ENCODE measurements at places on chromosomes 6 and 20.
A peak's percentile ranks its signal among the peaks of the same experiment; 100 is the strongest.

- DNase-seq = no peak
Measured at GRCh38 chr6:111952274-111952673, 79.0 kb upstream of the FYN start.

DNA sequence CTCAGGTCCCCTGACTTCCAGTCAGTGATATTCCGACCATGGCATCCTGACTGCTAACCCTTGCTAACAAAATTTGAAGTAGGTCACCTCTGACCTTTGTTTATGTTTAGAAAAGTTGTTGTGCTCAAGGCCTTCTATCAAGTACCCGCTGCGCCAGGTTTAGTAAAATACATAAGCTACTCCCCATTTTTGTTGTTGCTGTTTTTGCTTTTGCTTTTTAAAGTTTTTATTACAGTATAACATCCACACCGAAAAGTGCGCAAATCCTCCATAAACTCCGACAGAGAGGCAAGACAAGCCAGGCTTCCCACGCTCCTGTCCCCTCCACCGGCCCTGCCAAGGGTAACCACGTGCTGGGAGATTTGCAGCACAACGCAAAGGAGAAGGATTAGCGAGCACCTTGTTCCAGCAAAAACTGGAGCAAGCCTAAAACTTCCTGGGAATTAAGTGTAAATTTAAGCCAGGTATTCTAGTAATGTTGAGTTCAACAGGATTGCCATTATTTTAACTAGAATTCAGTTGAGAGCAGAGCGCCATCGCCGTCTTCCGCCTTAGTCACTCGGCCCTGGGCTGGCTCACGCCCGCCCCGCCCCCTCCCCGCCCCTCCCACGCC is 17.8 kb upstream of the HMGN4 start:
- DNase-seq = peak; percentile 28

- DNase-seq = no peak
Measured at GRCh38 chr6:77371748-77372147, 91.5 kb downstream of the HTR1B start.

DNA sequence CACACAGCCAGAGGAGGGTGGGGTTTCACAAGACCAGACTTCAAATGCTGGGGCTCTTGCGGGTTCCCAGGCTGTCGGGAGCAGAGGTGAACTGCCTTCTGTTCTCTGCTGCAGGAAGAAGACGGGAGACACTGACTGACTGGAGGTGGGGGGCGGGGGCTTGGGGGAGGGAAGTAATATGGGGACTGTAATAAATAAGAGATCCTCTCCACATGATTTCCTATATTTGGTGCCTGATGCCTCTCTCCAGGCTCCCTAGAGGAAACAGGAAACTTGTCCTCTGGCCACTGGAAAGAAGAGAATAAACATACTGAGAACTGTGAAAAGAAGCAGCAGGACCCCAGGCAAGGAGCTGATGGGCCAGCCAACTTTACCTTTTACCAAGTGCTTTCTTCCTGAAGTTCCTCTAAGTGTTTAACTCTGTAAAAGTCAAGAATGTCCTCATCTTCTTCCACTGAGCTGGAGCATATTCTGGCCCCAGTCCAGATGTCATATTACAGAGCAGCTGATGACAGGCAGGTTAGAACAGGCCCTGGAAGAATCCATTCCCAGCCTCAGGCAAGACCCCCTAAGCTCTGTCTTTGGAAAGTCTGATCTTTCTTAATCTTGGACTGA is 33.2 kb upstream of the ADGRF5 start:
- DNase-seq = no peak

GRCh38 chr6:147204843-147205311 is 660 bp downstream of the STXBP5 start:
- DNase-seq = no peak

DNA sequence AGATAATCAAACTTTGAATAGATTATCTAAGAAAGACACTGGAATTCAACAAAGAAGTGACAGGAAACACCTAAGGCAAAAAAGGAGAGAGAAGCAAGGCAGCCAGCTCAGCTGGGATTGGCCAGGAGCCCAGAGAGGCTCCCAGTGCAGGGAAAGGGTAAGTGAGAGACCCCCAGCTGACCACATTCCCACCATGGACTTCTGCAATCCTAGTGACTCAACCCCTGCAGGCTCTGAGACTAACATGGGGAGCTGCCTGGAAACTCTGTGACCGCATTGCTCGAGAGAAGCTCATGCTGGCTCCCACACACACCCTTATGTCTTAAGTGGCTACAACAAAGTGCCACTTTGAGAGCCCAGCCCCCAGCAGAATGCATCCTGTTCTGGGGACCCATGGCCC is 215.1 kb downstream of the PACRG start:
- no peak for DNase-seq

GRCh38 chr20:11120431-11120830 is 446.6 kb upstream of the JAG1 start:
- DNase-seq = no peak

DNA sequence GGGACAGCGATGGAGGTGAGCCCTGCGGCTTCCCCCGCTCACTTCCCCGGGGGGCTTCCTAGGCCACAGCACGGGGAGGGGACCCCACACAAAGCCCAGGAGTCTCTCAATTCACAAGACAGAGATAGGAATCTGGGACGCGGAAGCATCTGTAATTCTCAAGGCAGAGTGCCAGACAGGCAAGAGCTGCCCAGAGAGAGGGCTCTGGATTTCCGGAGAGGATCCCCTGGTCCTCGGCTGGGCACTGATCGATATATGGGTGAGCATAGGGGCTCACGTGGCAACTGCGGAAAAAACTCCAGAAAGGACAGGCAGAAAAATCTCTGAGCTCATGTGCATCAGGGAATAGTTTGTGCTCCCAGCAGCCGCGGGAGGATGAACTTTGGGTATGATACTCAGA is 296.2 kb downstream of the NRN1 start:
- no peak for DNase-seq

DNA sequence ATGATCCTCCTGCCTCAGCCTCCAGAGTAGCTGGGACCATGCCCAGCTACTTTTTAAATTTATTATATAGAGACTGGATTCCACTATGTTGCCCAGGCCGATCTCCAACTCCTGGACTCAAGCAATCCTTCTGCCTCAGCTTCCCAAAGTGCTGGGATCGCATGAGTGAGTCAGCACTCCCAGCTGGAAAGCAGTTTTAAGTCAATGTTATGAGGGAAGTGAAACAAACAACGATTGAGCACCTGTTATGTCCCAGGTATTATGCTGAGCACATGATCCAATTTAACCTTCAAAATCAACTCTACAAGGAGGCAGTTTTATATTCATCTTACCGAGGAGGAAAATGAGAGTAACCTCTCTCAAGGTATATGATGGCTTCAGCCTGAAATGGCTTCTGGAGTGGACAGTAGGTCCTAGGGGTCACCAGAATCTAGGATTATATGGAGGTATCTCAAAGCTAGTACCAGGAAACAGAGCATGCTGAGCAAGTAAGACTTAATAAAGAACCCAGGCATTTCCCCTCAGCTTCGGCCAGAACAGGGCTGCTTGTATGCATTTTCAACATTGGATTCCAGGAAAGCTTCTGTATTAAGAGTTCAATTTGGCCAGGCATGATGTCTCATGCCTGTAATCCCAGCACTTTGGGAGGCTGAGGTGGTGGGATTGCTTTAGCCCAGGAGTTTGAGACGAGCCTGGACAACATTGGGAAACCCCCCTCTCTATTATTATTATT is 55.0 kb downstream of the EDN1 start:
- DNase-seq = no peak

- DNase-seq = no peak
Measured at GRCh38 chr6:44787254-44787834, 399.8 kb downstream of the CDC5L start.

DNA sequence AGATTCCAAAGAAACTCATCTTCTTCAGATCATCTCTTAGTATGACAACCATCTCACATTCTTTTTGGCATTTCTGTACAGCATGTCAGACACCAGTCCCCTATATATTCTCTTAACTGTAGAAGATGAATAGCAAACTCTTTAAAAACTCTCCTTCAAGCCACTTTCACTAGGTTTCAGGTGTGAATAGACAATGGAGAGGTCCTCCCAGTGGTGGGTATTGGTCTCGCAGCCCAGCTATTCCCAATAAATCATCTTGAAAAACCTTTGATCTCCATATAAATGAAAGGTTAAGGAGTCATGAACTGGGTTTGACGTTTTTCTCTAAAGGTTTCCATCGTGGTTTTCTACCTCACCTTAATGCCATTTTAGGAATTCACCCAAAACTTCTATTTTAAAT is 180.0 kb downstream of the GJA1 start:
- DNase-seq = no peak

- no peak for DNase-seq
Measured at GRCh38 chr6:121697921-121698320, 262.5 kb downstream of the GJA1 start.

DNA sequence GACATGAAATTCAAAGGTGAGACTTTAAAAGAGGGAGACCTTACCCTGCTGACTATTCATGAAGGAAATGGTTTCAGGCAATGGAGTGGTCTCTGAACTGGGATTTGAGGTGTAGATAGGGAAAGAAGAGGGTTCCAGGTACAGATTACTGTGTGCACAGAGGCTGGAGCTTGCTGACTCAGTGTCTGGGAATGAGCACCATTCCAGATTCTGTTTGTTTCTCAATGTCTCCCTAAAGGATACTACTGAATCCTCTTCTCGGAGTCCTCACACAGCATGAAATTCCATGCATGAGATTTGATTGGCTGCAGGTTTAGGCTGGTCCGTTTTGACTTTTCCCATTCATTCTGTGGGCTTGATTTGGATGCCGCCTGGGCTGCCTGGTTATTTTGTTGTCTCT is 49.0 kb downstream of the PPP1R14C start:
- DNase-seq = no peak

DNA sequence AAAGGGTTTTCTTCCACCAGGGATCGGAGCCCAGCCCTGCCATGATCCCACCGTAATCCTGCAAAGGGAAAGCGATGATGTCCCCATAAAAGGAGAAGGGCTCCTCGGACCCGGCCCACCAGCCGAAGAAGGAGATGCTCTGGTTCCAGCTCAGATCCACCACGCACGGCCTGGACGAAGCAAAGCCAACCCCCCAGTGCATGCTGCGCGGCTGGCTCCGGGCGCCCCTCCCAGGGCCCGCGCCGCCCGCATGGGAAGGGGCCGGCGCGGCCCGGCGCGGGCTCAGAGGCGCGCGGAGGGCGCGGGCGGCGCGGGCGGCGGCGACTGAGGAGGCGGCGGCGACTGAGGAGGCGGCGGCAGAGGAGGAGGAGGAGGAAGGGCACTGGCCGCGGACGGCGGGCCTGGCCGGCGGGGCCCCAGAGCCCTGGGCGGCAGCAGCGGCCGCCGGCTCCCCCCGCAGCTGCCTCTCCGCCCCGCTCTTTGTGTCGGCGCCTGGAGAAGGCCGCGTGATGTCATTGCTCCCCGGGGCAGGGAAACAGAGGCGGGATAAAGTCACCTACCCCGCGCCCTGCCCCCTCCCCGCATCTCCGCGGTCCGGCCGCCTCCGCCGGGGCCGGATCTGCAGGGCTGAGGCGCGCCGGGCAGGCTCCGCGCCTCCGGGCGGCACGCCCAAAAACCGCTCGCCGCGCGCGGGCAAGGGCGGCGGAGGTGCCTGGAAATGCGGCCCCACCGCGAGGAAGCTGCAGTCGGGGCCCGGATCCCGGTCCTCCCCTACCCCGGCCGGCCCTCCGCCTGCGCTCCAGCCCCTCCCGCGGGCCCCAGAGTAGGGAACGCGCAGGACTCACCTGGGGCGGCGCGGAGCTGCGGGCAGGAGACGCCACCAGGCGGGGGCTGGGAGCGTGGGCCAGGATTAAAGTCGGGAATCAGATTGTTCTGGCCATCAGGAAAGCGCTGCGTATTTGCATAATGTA is at the start of gene FAXC:
TSS of gene FAXC (minus strand) at position 504 of the 971 bp plus-strand sequence. CDS start at position 202, 302 bp downstream.
- DNase-seq = no peak

DNA sequence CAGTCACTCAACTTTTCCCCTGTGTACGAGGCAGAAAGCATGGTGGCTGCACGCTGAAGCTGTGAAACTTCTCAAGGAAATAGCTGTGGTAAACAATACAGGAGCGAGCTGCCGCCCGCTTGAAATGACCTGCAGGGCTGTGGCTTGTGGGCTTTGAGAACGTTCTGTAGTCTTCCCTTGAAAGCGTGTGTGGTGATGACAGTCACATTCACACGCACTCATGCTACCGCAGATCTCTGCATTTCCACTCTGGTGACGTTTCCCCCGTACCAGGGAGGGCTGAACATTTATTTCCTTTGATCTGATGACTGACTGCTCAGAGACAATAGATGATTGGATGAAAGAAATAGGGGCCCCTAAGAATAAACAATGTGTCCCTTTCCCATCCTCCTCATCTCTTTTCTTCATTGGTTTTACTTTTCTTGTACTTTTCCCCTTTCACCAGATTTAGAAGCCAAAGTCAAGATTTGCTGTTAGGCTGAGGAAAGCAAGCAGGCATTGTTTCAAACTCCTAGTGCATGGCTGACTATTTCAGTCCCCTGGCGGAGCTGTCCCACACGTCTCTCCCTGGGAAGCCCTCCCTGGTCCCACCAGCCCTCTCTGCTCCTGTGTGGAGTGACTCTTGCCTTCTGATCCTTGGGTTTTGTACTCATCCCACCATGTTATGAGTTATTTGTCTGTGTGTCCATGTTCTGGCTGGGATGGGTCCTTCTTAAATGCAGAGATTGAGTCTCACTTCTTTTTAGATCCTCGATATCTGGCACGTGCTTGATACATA is 3.9 kb downstream of the SYTL3 start:
- DNase-seq = peak; percentile 66

DNA sequence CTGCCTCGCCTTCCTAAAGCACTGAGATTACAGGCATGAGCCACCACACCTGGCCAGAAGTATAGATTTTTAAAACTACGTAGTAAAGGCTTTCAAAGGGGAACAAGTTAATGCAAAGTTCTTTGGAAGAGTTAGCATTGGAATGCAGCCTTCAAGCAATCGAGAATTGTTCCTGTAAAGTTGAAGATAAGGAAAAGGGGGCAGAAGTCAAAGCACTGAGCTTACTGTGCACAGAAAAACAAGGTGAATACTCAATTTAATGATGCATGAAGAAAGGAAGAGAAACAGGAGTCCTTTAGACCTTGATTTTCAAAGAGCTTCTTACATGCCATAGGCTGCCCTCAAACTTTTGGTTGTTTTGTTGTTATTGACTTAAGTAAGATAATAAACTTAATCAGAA is 29.1 kb upstream of the LGSN start:
- DNase-seq = no peak

GRCh38 chr6:105184921-105185320 is 5.1 kb upstream of the POPDC3 start:
- DNase-seq = no peak

GRCh38 chr20:7714549-7714948 is 225.7 kb downstream of the HAO1 start:
- no peak for DNase-seq

GRCh38 chr20:50635676-50636600 is 55.4 kb downstream of the RIPOR3 start:
- peak; percentile 45 for DNase-seq

GRCh38 chr20:43379239-43379917 is 78.3 kb upstream of the SRSF6 start:
- DNase-seq = no peak

Data from stimulated activated CD4-positive, alpha-beta T cell treated with anti-CD3 and anti-CD28 coated beads, Interleukin-4, amount 100 ng/mL, for 48 hours (primary cell).